ENCODE measurements at places on chromosomes 2 and 18. TPM values are rescaled to one million over a fixed set of nuclear protein-coding genes. Genes with fewer than 3 reads are reported as not detected.

The UGT1A5 gene
- not detected for total RNA-seq

The ST6GAL2 gene
- total RNA-seq = 11.4 TPM

The SS18 gene
- 70.1 TPM for total RNA-seq

The EVA1A gene
- 70.8 TPM for total RNA-seq

The LRATD1 gene
- 35.4 TPM for total RNA-seq

The DYNAP gene
- not detected for total RNA-seq

The PARD3B gene
- 3.9 TPM for total RNA-seq

The CHN1 gene
- 9.2 TPM for total RNA-seq

The ANKRD53 gene
- not detected for total RNA-seq

The GPC1 gene
- 56.7 TPM for total RNA-seq

The UGT1A4 gene
- total RNA-seq = not detected

The SPP2 gene
- total RNA-seq = not detected

The GLI2 gene
- 30.3 TPM for total RNA-seq

The HOXD13 gene
- total RNA-seq = 0.36 TPM

The MOGAT1 gene
- not detected for total RNA-seq

The ANKRD30BL gene
- not detected for total RNA-seq

The PDE11A gene
- 0.23 TPM for total RNA-seq

The LGALSL gene
- 12.1 TPM for total RNA-seq

The POMC gene
- not detected for total RNA-seq

The CEP76 gene
- 25.1 TPM for total RNA-seq

The OSBPL6 gene
- 4.0 TPM for total RNA-seq

The CD8A gene
- total RNA-seq = not detected

The SLC30A3 gene
- not detected for total RNA-seq

The FHOD3 gene
- total RNA-seq = 18.1 TPM

The FBXO48 gene
- 0.52 TPM for total RNA-seq

The MAP3K2 gene
- total RNA-seq = 64.7 TPM

The HOXD10 gene
- not detected for total RNA-seq

The EPB41L3 gene
- total RNA-seq = 39.5 TPM

The EFR3B gene
- 4.6 TPM for total RNA-seq

The MRO gene
- 0.55 TPM for total RNA-seq

The RELCH gene
- total RNA-seq = 21.6 TPM

The SERPINB12 gene
- total RNA-seq = not detected

The DNAJC5G gene
- total RNA-seq = not detected
